ENCODE measurements at places on chromosomes 2 and 18.

- DNase-seq: no peak
Observed at GRCh38 chr18:9711361-9712129, 3.4 kb downstream of the RAB31 start.

DNA sequence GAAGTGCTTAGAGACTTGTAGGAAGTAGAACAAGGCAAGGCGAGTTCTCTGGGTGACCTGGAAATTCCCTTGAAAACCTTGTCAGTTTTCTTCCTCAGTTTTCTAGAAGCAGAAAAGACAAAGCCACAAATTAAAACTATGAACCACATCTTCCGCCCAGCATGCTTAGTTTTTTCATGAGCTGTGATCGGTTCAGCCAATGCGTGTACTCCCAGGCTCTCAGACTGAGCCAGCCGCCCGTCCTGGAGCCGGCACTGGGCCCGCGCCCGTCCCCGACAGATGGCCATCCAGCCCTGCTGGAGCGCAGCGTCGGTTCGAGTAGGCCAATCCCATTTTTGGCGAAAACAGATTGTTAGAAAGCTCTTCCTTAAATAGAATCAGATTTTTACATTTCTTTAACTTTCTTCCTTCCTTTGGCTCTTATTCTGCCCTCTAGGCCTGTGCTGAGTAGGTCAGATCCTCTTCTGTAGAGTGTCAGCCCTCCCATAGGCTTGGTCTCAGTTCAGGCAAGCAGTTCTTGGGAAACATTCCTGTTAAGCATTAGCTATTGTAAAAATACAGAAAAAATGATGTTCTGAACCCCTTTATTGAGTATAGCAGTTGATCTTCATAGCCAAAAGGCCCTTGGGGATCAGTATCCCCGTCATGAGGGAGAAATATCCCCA is 112.5 kb downstream of the NCK2 start:
- no peak for DNase-seq

DNA sequence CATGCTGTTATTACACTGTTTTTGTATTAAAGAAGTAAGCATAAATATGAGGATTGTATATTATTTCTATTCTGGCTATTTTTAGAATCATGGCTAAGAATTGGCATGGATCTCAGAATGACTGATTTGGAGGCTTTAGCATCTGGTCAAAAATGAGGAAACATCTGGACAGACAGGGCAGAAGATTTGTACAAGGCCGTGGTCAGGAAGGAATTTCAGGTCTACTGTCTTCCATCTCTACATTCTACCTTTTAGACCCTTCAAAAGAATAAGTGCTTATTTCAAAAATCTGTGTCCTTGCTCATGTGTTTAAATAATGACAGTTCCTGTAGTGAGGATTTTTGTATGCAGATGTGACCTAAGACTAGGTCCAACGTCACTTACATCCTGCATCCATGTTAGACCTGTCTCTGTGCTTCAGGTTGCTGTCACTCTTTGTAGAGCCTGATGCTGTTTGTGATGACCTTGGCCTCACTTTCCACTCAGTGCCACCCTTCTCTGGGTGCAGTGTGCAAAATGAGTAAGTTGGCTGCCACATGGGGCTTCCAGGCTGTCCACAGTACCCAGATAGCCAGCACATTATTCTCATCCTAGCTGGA is 54.7 kb upstream of the B3GNT2 start:
- DNase-seq: no peak

GRCh38 chr18:48219810-48220499 is 189.2 kb downstream of the ZBTB7C start:
- no peak for DNase-seq

DNA sequence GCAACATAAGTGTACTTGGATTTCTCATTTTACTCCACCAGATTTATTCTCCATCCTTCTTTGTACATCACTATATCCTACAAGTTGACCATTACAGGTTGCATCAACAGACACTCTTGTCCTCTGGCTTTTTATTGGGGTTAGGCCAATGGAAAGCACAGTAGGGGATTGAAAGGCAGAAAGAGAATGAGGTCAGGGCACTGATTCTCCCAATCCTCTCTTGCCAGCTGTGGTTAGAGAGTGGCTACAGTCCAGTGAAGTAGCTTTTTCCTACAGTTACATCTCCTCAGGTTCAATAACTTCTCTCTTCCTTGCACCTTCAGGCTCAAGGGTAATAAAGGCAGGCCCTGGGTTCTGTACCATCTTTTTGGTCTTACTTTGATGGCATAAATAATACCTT is 20.2 kb upstream of the COL5A2 start:
- DNase-seq: no peak

GRCh38 chr2:61179701-61180639 is 18.0 kb downstream of the C2orf74 start:
- peak; percentile 47 for DNase-seq

All from dorsolateral prefrontal cortex (tissue), 122 donors.